SHP77 (cell line): ENCODE measurements at places on chromosomes 13 and 19.

DNA sequence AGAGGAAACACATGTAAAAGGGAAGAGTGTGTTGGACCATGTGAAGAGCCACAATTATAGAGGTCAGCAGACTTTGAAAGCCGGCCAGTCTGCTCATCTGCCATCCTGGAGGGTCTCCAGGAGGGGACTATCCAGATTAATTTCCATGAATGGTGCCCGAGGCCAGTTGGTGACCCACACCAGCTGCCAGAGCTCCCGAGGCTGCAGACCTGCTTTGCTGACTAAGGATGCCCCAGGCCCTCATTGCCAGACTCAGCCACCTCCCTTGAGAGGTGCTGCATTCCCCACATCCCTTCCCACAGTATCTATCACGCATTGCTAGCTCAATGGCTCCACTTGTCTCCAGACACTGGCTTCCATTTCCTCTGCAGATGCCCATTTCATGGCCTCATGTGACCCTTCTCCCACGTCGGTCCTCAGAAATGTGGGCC lies 110.3 kb downstream of the NALCN start:
- no peak for DNase-seq

GRCh38 chr19:18939163-18939562 lies 1.9 kb downstream of the HOMER3 start:
- DNase-seq = no peak

DNA sequence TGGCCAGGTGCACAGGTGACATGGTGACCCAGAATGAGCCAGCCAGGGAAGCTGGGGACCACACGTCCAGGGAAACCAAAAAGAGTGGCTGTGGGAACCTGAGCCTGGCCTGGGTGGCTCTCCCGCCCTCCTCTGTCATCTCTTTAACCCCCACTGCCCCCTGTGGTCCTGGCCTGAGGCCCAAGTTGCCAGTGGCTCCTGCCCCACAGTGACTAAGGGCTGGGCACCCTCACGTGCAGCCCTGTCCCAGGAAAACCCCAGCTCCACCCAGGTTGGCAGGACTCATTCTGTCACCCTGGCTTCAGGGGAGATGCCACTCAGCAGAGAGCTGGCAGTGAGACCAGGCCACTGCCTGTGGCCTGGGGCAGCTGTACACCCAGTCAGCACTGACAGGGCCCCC lies 30.6 kb upstream of the ISYNA1 start:
- DNase-seq = no peak

DNA sequence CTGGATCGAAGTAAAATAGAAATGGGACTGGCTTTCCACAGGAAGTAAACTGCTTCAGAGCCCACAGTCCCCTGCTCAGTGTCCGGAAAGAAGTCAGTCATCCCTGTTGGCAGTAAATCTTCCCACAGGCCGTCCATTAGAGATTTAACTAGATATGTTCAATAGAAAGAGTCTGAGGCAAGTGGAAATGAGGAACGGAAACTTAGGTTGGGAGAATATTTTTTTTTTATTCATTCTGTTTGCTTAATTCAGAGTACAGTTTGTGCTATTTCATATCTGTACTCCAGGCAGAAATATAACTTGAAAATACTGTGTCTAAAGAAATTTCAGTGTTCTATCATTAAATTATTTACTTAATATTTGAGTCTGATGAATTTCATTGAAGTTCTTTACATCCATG lies 22.7 kb downstream of the SLC25A15 start:
- DNase-seq = no peak

DNA sequence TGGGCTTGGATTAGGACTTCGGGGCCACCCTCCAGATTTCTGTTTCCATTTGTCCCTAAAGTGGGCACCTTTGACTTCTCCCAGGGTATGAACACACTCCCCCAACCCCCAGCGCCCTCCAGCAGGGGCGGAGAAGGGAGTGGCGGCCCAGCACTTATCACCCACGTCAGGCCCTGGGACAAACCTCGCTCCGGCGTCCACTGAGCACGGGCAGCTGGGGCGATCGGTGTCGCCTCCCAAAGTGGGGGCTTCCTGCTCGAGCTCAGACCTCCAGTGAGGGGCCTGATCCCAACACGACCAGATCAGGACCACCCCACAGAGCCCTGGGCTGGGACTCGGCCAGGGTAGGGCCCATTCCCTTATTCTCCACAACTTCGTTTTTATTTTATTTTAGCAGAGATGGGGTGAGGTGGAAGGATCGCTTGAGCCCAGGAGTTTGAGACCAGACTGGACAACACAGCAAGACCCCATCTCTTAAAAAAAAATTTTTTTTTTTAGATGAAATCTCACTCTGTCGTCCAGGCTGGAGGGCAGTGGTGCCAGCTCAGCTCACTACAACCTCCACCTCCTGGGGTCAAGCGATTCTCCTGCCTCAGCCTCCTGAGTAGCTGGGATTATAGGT lies 3.7 kb upstream of the TCF3 start:
- DNase-seq = no peak

DNA sequence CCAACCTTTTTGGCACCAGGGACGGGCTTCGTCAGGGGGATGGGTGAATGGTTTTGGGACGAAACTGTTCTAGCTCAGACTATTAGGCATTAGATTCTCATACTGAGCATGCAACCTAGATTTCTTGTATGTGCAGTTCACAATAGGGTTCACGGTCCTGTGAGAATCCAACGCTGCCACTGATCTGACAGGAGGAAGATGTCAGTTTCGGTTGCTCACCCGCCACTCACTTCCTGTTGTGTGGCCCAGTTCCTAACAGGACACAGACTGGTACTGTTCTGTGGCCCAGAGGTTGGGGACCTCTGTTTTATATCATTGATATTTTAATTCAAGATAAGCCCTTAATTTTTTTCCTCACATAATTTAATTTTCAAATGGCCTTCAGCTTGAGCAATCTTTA lies 26.7 kb upstream of the TDRD3 start:
- no peak for DNase-seq

GRCh38 chr19:18504886-18505610 lies 16.8 kb downstream of the ELL start:
- no peak for DNase-seq

DNA sequence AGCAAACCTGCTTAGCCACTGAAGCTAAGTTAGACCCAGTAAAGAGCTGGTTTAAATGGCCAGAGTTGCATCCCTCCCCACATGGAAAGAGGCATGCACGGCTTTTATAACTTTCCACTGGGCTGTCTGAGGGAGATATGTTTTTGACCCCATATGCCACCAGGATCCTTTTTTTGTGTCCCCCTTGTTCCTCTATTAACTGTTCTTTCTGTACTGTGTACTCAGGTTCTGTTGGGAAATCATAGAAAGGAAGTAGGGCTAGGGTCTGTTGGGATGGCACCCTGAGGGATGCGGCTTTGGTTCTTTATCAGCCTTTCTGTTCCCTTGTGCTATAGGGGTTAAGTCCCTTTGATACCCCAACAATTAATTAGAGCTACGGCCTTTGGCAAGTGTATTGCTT lies 12.2 kb upstream of the TM9SF2 start:
- no peak for DNase-seq

DNA sequence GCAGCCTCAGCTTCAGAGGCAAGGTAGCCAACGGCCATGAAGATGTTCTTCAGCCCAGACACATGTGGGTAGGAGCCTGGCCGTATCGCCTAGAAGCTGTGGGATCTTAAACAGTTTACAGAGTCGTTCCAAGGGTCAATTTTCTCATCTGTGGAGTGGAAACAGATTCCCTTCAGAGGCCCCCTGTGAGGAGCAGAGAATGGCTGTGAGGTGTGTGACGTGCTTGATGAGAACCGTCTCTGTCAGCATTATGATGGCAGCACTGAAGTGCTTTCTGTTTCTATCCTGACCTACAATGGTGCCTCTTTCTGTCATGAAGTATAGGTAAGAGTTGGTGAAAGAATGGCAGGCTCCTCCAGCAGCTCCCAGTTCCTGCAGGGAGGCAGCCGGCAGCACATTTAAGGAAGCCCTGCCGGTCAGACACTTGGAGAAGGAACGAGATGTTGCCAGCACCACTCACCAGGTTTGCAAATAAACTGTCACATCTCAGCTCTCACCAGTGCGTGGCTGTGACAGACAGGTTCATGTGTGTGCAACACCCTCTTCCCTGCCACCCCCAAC lies 277.3 kb downstream of the FOXO1 start:
- no peak for DNase-seq

DNA sequence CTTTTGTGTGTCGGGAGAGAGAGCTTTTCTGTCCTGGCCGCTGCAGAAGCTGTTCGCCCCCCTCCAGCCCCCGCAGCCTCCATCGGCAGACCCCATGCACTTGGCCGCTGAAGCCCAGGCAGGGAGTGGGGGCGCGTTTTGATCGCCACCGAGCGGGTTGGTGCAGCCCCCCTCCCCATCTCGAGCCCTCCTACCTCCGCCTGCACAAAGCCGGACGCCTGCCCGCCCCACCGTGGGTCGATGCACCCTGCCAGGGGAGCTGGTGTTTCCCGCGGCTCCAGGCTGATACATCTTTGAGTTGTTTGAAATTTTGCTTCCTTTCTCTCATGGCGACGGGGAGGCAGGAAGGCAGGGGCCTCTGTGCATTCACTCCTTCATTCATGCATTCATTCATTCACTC lies 16.4 kb upstream of the ONECUT3 start:
- no peak for DNase-seq

DNA sequence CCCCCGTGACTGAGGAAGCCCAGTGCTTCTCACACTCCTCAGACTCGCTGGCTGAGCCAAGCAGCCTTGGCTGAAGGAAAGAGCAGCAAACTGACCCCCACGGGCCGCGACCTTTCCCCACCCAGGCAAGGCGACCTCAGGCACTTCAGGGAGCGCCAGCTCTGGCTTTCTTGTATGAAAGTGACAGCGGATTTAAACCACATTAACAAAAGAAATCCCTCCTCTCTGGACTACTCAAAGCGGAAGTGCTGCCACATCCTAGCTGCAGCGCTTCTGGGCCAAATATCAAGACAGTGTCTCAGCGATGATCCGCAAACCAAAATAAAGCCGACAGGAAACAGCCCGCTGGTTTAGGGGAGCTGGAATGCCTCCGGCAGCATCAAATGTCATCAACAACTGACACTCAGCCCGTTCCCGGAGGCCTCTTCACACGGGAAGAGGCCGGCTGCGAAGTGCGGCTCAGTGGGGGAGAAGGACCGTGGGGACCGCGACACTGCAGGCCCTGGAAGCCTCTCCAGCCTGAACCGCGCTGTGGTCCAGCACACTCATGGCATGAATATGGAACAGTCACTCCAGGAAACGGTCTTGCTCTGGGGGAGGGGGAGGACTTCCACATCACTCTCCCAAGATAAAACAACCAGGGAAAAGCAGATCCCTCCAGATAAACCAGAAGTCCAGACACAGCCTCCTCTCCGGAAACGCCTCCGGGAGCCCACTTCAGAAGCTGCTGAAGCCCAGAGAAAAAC lies 1.4 kb downstream of the RASA3 start:
- peak; percentile 56 for DNase-seq

GRCh38 chr13:108755083-108755482 lies 125.7 kb downstream of the MYO16 start:
- DNase-seq = no peak

DNA sequence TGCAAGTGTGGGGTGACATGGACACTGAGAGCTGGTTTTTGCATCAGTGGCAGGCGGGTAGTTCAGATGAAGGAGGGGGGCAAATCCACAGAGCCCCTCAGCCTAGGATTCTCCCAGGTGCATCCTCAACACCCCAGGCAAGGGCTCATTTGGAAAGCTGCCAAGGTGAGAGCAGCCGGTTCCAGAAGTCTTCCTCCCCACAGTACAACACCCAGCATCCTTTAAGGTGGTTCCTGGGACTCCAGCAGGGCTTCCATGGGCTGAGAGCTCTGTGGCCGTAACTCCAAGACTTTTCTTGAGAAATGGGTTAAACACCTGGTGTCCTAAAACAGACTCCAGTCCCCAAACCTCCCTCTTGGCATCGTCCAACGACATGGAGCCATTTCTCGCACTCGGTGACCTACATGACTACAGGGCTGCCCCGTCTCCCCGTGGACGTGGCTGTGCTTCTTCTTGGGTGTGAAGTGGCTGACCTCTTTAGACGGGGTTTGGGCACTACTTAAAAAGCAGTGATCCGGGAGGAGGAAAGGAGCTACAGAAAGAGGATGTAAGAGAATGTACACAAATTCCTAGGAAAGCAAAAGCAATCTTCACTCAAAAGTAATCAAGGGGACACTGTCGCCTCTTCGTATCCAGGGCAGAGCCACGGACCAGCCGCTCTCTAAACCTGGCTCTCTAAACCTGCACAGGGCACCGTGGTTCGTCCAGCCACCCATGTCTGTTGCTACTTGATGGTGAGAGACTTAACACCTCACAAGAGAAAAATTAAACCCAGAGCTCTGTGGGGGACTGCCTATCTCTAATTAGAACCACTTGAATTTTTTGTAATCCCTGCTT lies 25.5 kb downstream of the RANBP3 start:
- peak; percentile 28 for DNase-seq

DNA sequence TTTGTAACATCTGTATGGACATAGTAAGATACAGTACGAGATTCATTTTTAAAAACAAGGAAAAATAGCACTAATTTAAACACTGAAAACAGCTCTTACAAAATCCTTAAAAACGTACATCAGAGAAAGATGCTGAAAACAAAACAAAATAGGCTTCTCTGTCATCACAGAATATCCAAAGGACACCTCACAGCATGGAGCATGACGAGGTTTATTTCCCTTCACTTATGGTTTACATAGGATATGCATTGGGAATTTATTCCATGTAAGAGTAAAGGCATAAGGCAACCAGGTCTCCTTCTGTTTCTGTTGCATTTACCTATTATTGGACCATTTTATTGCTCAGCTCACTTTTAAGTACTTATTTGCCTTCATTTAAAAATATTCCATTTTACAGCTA lies 3.0 kb downstream of the KCTD12 start:
- DNase-seq = no peak

- no peak for DNase-seq
Observed at GRCh38 chr19:6718741-6719539, 1.5 kb downstream of the C3 start.

DNA sequence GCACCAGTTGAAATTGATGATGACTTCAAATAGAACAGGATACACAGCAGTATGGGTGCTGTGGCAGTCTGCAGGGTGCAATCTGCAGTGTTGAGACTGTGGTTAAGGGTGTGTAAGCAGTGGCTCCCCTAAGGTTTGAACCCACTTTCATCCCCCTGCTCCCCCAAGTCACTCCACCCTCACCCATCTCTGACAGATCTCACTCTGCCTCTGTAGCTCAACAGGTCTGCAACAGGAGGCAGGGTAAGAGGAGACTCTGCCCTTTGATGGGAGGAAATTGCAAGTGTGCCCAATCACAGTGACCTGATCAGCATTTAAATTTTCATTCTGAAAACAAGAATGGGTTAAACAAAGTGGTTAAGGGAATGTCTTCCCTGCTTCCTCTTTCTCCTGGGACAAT lies 92.4 kb downstream of the DCT start:
- no peak for DNase-seq

GRCh38 chr13:33548069-33548468 lies 262.5 kb upstream of the STARD13 start:
- DNase-seq = no peak

DNA sequence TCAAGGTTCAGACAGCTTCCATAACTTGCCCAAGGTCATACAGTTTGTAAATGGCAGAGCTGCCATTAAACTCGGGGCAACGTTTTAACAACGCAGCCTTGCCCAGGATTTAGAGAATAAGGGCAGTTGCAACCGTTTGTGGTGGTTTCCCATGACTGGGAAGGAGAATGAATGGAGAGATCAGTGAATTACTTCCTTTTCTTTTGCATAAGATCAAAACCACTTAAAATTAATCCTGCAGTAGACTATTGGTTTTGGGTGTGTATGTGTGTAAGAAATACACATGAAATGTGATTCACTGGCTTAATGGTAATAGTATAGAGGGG lies 179.1 kb upstream of the MIR17HG start:
- no peak for DNase-seq

GRCh38 chr13:58081301-58081820 lies 449.8 kb downstream of the PCDH17 start:
- no peak for DNase-seq

GRCh38 chr19:47581605-47582319 lies 8.8 kb upstream of the ZNF541 start:
- DNase-seq = no peak
